Occipital lobe (tissue), 3 donors: ENCODE measurements at places on chromosomes 7 and 10.

DNA sequence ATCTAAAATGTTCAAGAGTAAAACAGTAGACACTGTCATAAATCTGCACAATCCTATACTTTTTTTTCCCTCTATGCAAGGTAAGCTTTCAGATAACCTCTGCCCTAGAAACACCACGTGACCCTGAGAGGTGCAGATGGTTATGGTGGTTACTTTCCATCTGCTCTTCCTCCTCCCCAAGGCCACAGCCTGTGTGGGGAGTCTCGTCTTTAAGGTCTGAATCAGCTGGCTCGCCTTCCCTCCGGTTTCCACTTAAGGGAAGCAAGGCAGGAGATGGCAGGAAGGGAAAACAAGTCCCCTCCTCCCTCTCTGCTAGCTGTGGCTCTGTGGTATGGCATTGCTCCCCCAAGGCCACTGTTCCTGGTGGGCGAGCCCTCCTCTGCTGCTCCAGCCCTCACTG lies 181.8 kb downstream of the GLI3 start:
- no peak for DNase-seq

GRCh38 chr7:28355635-28356319 lies 56.5 kb upstream of the CREB5 start:
- no peak for DNase-seq

DNA sequence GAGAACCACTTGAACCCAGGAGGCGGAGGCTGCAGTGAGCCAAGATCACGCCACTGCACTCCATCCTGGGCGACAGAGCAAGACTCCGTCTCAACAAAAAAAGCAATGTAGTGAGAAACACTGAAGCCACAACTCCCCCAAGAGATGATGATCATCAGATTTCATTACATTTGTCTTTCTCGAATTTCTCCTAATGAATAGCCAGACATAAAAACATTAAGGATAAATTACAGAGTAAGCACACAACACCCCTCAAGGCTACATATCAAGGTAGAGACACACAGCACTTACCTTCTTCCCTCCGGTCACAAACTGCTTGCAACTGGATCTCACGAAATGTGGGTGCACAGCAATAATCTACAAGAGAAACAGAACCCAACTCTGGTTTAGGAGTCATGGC lies 91.5 kb downstream of the VPS41 start:
- no peak for DNase-seq

GRCh38 chr7:116211006-116211912 lies 920 bp downstream of the TES start:
- no peak for DNase-seq

DNA sequence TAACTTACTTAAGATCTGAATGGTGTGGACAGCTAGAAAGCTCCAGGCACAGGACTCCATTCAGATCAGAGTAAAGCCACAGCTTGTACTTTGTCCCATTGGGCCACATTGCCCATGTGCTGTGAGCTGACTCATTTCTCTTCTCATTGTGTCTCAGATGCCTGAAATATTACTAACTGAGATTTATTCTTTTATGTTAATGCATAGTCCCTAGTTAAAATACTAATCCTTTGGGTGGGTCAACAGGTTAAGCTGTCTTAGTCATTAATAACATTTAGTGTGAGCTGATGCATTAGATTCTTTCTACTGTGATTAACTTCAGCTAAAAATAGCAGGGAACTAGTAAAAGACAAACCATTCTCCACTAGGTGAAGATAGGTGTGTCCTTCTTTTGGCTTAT lies 104.7 kb upstream of the ARMC3 start:
- DNase-seq, result no peak

- DNase-seq, result no peak
Measured at GRCh38 chr10:1560535-1561192, 176.7 kb downstream of the ADARB2 start.

DNA sequence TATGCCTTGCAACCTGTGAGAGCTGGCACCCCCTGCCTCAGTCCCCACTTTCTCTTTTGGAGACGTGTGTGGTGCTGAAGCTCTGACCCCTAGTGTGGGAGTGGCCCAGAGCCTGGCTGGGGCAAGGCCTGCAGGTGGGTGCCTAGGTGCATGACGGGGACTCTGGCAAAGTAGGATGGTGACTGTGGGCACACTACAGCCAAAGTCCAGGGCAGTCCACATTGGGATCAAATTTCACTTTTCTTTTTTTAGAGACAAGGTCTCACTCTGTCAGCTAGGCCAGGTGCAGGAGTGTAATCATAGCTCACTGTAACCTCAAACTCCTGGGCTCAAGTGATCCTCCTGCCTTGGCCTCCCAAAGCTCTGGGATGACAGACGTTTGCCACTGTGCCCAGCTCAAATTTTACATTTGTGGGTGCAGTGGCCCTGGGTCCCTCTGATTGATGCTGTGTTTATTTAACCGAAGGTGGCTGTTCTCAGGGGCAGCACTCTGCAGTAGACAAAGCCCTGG lies 52.3 kb downstream of the NEURL1 start:
- DNase-seq, result no peak

GRCh38 chr7:28183627-28184026 lies 3.0 kb upstream of the JAZF1 start:
- DNase-seq, result no peak
